ENCODE measurements at places on chromosomes 2 and 18.

DNA sequence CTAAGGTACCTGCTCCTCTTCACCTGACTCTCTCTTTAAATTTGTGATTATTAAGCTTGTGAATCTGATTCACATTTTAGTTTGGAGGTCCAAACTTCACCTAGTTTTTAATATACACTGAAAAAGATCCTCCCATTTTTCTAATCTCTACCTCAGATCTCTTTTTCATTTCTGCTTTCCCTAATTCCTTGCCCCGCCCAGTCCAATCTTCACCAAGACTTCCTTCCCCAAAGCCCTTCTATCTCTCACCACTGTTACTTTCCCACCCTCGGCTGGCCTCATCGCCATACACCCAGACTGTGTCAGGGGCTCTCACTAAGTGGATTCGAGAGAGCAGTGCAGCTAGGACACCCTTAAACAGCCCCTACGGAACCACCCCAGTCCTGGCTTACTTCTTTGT is 40.0 kb downstream of the LBH start:
- no peak for DNase-seq

DNA sequence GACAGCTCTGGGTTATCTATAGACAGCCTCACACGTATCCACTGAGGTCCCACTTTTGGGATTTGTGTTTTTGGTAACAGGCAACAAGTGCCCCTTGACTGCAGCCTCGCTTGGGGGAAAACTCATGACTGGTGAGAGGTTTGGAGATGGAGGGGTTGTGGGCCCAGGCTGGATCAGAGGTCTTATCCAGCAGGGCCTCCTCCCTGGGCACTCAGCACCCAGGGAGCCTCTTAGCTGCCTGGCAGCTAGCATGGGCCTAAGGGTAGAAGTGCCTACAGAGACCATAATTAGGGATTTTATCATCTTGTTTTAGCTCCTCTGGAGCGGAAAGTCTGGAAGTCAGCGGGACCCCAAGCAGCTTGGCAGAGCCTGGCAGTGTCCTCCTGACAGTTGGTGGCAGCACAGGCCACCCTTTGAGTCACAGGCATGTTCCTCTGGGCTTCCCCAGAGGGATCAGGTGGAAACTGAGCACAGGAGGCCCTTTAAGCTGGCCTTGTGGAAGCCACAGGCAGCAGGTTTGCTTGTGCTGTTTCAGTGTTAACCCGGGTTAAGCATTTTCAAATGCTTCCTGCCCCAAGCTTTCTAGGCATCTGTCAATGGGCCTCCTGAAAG is 143.1 kb downstream of the KCTD1 start:
- no peak for DNase-seq

GRCh38 chr2:75276093-75277029 is 77.0 kb upstream of the TACR1 start:
- no peak for DNase-seq

- no peak for DNase-seq
Observed at GRCh38 chr2:11060376-11061169, 94.7 kb upstream of the SLC66A3 start.

DNA sequence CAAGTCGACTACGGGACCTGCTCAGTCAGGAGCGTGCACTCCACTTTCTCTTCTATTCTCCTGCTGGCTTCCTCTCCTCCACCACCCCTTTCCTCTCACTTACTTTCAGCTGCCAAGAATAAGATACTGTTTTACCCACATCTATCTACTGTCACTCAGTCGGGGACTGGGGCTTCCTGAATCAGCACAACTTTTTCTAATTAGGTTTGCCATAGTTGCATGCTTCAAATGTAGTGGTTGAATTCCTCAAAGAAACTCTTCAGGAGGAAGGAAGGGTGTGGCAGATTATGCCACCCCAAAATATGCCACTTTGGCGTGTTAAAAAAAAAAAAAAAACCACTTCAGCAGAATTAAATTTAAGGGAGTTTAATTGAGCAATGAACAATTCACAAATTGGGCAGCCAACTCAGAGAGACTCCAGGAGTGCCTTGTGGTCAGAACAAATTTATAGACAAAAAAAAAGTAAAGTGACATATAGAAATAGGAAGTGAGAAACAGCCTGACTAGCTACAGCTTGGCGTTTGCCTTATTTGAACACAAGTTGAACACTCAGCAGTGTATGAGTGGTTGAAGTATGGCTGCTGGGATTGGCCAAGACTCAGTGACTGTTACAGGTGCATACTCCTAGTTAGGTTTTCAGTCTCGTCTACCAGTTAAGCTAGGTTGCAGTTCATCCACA is 32.5 kb upstream of the RMDN2 start:
- peak; percentile 25 for DNase-seq

DNA sequence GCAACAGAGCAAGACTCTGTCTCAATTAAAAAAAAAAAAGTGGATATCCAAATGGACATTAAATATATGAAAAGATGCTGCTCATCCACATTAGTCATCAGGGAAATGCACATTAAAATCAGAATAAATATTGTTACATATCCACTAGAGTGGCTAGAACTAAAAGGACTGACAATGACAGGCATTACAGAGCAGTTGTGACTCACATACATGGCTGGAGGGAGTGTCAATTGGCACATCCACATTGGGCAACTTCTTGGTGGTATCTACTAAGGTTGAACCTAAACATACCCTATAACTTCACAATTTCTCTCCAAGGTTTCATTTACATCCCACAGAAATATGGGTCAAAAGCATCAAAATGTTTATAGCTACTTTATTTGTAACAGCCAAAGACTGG is 14.0 kb upstream of the DNER start:
- DNase-seq = no peak

DNA sequence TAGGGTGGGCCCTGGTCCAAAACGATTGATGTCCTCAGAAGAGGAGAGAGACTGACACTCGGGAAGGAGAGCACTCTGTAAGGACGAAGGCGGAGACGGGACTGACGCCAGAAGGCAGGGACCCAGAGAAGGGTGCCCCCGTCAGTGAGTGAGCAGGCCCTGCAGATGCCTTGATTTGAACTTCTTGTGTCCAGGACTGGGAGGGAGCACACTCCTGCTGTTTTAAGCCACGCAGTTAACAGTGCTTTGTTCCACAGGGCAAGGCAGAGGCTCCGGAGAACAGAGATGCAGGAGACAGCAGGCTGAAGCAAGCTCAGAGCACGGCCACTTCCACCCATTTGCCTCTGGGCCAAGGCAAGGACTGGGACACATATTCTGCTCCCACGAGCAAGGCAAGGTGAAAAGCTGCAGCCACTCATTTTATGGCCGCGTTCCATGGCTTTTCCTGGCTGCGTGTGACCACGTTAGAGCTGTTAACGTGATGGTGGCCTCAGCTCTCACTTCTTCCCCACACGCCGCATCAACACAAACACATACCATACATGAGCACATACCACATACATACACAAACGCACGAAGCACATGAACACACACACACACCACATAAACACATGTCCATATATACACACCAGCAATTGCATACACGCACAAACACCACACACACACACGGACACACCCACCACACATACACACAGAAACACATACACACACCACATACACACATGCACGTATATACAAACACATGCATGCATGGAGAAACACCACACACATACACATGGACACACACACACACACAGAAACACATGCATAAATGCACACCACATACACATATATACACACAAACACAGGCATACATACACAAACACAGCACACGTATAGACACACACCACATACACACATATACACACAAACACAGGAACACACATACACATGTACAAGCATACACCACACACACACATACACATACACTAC is 521.0 kb upstream of the MYT1L start:
- no peak for DNase-seq

GRCh38 chr2:10309286-10309685 is 6.6 kb downstream of the HPCAL1 start:
- DNase-seq = no peak

GRCh38 chr2:70919672-70920366 is 15.9 kb upstream of the ATP6V1B1 start:
- peak; percentile 60 for DNase-seq

DNA sequence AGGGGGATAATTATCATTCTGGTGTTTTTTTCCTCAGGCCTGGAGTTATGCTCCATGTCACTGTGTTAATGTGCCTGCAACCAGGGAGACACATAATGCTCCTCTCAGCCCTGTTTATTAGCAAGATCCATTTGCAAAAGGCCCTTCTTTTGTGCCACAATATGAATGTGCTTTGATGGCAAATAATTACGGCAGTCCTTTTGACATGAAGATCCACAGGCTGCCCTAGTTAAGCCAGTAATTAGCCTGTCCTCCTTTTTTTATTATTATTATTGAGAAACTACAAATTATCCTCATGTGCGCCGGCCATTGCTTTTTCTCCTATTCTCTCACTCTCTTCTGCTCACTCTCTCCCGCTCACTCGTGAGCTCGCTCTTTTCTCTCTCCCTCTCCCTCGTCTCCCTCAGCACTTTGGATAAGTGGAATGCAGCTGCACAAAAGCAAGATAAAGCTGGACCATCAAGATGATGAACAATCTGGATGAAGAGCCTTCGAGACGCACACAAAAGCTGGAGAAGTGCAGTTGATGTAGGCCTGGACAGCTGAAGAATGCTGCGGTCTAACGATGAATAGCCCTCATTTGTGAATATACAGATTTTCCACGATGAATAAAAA is 762.3 kb downstream of the BCL11A start:
- DNase-seq = no peak

DNA sequence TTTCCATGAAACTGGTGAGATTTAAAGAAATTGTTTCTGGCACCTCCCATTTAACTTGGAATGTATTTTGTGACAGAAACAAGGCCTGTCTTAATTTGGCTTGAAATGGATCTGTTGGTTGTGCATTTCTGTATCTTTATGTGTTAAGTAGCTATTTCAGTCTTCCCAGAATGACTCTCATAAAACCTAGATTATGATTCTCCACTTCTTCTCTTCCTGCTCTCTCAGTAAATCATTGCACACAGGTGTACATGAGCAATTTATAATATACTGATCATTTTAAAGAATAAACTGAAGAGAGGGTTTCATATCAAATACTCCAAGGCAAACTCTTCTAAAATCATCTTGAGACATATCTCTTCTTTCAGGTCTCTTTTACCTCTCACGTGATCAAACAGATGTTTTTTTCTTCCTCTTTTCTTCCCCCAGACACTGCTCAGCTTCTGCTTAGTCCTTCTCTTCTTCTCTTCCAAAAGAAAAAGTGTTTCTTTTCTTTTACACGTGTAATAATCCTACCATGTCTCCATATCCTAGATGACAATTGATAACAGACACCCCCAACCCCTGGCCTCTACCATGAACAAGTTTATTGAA is 112.0 kb downstream of the PPP1R1C start:
- no peak for DNase-seq

- no peak for DNase-seq
Observed at GRCh38 chr2:152367547-152368390, 32.8 kb downstream of the FMNL2 start.

GRCh38 chr2:226185616-226186211 is 613.9 kb downstream of the IRS1 start:
- DNase-seq = no peak

DNA sequence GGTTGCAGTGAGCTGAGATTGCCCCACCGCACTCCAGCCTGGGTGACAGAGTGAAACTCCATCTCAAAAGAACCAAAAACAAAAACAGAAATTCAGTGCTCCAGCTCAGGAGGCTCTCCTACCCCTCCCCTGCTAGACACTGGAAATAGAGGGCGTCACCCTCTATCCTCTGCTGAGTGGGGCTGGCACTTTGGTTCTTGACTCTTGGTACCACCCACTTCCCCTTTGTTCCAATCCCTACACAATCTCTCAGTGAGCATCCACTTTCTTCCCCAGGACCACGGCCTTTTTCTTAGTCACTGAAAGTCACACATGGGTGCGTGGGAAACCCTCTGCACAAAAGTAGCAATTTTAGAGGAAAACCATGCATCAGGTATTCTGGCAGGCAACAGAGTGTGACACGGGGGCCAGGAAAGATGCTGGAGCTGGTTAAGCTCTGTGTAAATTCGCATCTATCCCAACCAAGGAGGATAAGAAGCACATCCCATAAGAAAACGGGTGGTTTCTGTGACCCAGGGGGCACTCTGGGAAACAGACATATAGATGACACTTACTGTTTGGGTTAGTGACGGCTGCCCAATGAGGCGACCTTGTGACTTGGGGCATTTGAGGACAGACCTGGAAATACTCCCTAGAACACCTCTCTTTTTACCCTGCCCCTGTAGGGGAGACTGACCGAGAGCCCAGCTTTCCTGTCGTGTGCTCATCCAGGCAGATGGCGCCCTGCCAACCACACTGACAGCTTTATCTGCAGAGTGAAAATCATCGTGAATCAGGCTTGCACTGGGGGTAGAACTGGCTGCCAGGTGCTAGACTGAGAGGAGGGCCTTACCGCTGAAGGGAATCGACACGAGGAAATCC is 7.7 kb downstream of the HJURP start:
- no peak for DNase-seq

- no peak for DNase-seq
Observed at GRCh38 chr2:120513776-120514357, 167.9 kb downstream of the INHBB start.

- DNase-seq = no peak
Observed at GRCh38 chr2:225100269-225100668, 58.0 kb upstream of the DOCK10 start.

DNA sequence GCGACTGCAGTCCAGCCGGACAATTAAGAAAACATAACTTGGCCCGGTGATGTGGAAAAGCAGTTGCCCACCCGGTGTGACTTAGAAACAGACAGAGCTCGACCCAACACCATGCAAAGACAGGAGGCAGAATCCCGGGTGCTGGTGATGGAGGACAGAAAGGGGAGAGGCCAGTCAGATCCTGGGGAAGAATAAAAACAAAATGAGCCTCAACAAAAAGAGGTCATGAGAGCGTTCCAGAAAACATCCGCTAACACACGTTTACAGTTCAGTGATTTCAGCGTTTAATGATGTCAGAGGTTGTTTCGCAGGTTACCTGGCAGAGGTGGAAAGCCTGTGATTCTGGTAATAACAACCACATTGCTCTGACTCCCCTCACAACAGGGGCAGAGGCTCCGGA is 111.9 kb downstream of the OSR1 start:
- no peak for DNase-seq

DNA sequence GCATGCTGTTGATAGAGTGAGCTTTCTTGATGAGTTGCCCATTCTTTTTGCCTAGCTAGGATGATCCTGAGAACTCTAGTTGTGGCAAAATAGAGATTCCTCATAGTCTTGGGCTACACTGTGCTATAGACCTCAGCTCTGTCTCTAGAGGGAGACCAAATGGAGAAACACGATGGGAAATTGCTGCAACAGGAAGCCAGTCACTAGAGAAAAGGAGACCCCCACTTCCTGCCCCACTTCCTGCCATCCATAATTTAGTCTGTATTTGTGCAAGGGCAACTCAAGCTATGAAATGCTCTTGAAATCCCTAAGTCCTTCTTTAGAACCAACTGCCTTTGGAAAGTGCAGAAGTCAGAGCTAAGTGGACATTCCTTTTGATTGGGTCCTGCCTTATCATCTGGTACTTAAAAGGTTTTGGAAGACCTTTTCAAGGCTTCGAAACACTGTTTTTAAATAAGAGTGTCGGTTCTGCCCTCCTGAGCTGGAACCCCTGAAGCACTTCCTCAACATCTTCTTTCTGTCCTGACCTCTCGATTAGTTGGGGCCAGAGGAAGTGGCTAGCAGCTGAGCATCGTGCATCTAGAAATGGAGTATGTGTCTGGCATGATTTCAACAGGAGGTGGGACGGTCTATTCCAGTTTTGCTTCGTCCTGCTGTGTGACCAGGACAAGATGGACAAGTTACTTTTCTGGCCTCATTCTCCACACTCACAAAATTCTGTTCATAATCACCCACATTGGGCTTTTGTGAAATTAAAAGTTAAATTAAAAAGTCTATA is 8.6 kb upstream of the KCNE4 start:
- DNase-seq = no peak

GRCh38 chr2:162317861-162318327 is 590 bp downstream of the IFIH1 start:
- DNase-seq = peak; percentile 4

Data from CD4-positive, alpha-beta T cell treated with Interleukin-6 at 100 ng/mL for 8 hours (primary cell).